ENCODE measurements at places on chromosomes 7 and 10.

DNA sequence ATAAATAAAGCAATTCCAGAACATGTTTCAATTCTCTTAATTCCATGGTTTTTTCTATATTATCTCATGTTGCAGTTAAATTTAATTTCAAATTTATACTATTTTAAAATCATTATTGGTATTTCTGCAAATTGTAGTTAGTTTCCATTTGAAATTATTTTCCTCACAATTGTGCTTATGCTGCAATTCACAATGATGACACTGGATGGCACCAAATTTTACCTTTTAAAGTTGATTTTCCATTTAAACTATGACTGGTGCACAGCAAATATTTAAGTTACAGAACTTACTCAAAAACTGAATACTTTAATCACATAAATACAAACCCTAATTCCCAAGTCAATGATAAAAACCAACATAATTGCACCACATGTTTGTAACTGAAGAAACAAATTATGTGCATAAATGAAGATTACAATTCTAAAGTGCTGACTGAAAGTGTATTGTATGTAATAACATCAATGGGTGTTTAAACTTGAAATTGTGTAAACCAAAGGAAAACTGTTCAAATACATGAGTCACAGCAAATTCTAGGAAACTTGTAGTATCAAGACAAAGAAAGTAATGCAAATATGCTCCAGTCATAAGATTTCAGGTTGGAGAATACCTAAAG, 75.3 kb upstream of the AASS start:
- peak; percentile 6 for DNase-seq

DNA sequence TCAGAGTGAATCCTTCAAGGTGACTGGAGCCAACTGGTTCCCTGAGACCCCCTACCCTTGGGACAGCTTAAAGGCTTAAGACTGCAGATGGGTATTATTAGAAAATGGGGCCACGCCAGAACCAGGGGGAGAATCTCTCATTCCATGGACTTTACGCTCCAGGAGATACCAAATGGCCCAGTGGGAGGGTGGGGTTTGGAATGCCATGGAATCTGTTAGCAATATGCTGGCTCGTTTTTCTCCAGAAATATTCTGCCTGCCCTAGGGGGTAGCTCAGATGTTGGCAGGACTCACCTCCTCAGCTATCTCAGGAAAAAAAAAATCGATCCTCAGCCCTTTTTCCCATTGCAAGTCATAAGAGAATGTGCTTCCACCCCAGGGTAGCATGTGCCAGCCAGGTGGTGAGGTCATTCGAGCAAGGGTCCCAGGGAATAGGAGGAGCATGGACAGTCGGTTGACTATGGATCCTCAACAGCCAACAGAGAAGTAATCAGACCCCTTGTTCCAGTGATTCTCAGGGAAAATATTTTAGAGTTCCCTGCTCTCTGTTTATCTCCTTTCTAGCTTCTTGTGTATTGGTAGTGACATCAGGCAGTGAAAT, 22.9 kb downstream of the SVIL start:
- DNase-seq = no peak

DNA sequence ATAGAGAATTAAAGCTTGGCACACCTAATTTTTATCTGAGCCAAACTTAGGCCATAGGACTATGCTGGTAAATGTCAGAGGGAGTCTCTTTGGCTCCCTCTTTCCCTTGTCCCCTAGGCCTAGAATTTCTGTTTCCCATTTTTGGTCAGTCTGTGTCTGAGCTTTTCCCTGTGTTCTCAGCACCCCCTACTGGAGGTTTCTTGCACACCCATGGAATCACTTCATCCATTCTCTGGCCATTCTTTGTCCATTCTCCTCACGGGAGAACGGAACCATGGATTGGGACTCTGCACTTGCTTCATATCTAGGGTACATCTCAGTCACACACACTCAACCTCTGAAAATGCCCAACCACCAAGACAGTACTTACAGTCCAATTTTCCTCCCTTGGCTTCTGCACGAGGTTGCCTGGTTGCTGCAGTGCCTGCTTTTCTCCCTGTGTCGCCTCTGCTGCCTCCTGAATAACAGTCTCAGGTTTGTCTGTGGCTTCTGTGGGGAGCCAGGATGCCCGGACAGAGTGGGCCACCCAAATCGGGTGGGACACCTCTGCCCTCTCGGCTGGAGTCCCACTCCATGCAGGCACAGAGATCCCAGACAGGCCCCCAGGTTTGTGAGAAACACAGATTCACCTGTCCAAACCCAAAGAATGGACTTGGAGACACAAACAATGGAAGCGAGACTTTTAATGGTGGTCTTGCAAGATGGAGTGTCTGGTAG, 35.1 kb upstream of the DNAH11 start:
- DNase-seq = no peak

GRCh38 chr7:107913851-107914250, 22.9 kb downstream of the DLD start:
- no peak for DNase-seq

DNA sequence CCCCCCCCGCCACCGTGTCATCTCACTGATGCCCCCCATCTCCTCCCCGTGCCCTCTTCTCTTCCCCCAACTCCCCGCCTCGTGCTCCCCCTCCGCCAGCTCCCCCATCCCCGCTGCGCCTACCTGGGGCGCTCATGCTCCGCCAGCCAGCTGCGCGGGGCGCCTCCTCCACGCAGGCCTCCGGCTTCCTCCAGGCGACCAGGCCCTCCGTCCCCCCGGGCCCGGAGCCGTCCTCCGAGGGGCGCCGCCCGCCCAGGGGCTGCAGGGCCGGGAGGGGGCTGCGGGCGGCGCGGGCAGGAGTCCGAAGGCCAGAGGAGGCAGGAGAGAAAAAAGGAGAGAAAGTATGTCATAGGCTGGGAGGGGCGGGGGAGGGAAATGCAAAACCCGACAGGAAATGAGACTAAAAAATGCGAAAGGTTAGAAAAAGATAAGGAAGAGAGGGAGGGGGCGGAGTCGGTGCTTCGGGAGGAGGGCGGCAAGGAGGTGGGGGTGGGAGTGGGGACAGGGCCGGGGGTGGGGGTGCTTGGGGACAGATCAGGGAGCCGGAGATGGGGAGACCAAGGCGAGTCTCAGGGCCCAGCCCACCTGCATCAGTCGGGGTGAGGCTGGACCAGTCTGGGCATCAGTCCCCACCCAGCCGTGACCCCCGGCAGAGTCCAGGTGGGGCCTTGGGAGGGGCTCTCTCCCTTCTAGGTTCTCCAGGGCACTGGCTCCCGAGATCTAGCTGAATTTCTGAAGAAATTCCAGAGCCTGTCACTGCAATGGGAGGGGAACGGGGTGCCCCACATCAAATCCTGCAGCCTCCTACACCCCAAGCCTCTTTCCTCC, at the start of gene CARD11:
Gene CARD11, minus strand, starts transcription at position 324 of the 828 bp plus-strand sequence. CDS start 85,361 bp downstream, outside the sequence.
- DNase-seq = no peak

- DNase-seq = no peak
Measured at GRCh38 chr10:17871036-17871435, 61.9 kb downstream of the MRC1 start.

- DNase-seq = no peak
Measured at GRCh38 chr7:80790877-80791276, 128.0 kb downstream of the SEMA3C start.

DNA sequence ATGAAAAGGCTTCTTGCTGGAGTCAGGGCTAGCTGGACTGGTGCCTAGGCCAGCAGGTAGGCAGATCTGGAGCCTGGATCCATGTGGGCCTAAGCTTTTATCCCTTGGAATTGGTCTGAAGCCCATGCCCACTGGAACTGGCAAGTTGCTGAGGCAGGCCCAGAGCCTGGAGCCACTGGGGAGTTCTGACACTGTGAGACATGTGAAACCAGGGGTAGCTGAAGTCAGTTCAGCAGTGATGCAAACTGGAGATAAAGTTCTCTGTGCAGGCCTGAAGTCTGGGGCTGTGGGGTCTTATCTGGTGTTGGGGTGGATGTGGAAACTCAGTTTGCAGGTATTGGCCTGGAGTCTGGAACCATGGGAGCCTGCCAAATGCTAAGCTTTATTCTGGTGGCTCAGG, 9.7 kb upstream of the THSD7A start:
- no peak for DNase-seq

- DNase-seq = no peak
Measured at GRCh38 chr7:95089414-95090315, 182.3 kb downstream of the PPP1R9A start.

- DNase-seq = no peak
Measured at GRCh38 chr10:23198940-23199767, 7.0 kb downstream of the PTF1A start.

- DNase-seq = no peak
Measured at GRCh38 chr7:54245020-54245419, 297.2 kb upstream of the VSTM2A start.

DNA sequence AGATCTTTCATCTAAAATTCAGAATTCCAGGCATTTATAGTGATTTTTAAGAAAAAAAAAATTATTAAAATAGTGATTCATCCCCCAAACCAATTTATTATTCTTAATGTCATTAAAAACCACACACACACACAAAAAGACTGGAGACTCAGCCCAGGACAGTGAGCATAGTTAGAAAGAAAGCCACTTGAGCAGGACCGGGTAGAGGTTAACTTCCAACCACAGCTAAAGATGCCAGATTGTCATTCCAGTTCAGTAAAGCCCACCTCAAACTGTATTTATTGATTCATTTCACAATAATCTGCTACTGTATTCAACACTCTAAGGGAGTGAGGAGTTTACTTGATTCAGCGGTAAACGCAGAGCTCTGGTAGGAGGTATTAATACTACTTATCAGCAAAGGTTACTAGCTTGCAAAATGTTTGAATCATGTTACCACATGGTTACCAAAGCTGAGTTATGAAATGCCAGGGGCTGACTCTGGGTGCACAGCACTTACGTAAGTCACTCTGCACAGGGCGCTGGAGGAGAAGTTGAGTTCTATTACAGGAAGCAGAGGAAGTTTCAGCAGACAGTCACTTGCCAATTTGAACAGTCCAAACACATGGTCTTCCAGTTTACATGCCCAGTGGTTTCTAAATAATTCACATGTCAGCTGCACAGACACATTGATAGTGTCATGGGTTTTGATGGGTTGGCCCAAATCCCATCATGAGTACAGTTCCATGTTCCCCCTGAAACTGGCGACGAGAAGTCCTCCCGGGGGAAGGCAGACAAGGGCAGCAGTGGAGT, 64.6 kb downstream of the KLF6 start:
- no peak for DNase-seq

DNA sequence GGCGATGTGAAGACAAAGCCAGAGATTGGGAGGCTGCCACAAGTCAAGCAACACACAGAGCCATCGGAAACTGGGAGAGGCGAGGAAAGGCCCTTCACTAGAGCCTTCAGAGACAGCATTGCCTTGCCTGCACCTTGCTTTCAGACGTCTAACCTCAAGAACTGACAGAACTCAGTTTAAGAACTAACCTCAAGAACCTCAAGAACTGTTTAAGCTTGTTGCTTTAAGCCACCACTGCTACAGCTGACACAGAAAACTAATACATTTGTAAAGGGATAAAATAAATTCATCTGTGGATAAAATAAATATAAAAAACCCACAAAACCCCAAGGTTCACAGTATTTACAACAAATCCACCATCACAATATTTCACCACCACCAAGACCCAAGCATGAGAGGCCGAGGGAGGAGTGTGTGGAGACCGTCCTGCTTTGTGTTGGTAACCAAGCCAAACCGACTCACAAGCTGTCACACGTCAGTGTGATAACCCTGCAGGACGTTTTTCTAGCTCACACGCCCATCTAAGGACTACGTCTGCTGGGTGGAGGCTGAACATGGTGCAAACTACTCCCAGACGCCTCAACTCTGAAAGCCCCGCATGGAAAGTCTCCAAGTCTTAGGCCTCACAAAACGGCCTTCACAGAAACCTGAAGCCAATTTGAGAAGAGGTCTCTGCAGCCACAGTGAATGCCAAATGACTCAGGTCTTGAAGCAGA, 116.8 kb downstream of the ABLIM1 start:
- DNase-seq = no peak

- no peak for DNase-seq
Measured at GRCh38 chr10:129825826-129826225, 138.2 kb downstream of the EBF3 start.

GRCh38 chr7:28473571-28474281, 61.4 kb downstream of the CREB5 start:
- no peak for DNase-seq

- no peak for DNase-seq
Measured at GRCh38 chr10:22218448-22218847, 633 bp upstream of the EBLN1 start.

- no peak for DNase-seq
Measured at GRCh38 chr7:101410743-101411507, 48.2 kb downstream of the COL26A1 start.

DNA sequence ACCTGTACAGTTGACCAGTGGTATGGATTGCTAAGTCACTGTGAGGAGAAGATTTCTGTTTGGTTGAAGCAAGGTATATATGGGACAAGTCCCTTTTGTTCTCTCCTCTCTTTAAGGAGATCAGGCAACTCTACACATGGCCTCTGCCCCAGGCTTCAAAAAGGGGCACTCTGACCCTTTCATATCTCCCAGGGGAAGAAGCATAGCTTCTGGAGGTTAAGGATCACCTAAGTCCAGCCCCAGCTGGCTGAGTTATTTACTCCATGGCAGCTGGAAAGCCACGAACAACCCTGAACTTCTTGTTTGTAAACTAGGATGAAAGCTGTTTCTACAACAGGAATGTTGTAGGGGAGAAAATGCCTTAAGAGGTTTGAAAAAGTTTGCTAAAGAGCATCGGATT, 129.2 kb upstream of the FEZF1 start:
- DNase-seq = no peak

- DNase-seq = no peak
Measured at GRCh38 chr7:107744345-107744750, 406 bp downstream of the CBLL1 start.

DNA sequence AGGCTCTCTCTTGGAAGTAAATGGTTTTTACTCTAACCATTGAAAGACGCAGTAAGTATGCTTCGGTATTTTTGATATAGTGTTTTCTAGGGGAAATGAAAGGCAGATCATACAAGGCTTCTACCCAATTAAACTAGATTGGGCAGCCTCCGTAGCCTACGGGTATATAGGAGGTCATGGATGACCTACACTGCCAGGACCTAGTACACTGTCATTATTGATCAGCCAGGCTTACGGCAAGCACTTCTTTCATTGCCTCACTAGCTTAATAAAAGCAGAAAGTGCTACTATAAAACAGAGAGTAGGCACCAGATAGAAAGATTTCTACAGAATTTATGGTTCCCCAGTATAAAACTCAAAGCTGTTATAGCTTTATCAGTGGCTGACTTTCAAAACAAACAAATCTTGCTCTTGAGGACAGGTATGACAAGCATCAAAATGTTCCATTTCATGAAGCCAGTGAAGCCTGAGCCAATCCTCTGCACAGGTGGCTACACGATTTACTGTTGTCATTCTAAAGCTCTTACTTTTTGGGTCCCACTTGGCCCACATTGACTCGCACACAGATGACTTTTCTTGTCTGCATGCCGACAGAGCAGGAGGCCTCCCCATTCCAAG, 358.1 kb downstream of the THSD7A start:
- DNase-seq = no peak

GRCh38 chr10:117541909-117542705, 439 bp upstream of the EMX2 start:
- DNase-seq = no peak

DNA sequence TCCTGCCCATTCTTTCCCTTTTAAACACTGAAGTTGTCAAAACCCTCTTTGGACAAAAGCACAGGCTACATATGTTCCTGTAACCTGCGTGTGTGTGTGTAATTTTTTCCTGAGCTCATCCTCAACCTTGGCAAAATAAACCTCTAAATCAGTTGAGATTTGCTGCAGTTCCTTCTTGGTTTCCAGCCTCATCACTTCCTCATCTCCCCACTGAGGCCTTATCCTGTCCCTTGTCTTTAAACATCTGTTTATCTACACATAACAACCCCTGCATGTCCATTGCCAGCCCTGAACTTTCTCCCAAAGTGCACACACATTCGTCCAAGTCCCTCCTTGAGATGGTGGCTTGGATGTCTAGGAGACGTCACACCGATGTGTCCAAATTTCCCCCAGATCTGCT, 35.5 kb downstream of the LYZL2 start:
- no peak for DNase-seq

- no peak for DNase-seq
Measured at GRCh38 chr7:102036958-102037357, 219.5 kb downstream of the CUX1 start.
